Thoracic aorta (tissue), 2 donors: ENCODE measurements at places on chromosomes 2 and 18. TPM values are rescaled to one million over a fixed set of nuclear protein-coding genes. Genes with fewer than 3 reads are reported as not detected.

The CRACDL gene
- 1.9 TPM for total RNA-seq

The STON1 gene
- 42.4 TPM for total RNA-seq

The C18orf54 gene
- total RNA-seq = 1.6 TPM

The MARCHF4 gene
- total RNA-seq = not detected

DNA sequence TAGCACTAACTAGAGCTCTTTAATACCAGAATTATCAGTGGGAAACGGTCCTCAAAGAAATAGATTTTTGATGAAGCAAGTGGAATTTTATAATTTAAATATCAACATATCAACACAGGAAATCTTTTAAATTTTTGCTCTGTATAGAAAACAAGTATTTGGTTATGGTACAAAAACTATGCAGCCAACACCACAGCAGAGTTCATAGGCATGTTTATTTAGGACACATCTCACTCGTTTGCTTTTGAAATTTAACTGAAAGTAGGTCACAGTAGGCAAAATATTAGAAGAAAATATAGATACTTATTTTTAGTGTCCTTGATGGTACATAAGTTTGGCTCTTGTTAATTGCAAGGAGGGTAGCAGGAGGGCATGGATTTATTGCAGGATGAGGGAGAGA lies 34.3 kb upstream of the TANC1 start:
- H3K4me1 ChIP-seq = no peaks in the 10 kb centered on the region
- no peak overlapping the region for H3K27ac ChIP-seq
- H3K27me3 ChIP-seq = no peaks in the 10 kb centered on the region
- H3K4me3 ChIP-seq = no peak overlapping the region
- no peak for DNase-seq

DNA sequence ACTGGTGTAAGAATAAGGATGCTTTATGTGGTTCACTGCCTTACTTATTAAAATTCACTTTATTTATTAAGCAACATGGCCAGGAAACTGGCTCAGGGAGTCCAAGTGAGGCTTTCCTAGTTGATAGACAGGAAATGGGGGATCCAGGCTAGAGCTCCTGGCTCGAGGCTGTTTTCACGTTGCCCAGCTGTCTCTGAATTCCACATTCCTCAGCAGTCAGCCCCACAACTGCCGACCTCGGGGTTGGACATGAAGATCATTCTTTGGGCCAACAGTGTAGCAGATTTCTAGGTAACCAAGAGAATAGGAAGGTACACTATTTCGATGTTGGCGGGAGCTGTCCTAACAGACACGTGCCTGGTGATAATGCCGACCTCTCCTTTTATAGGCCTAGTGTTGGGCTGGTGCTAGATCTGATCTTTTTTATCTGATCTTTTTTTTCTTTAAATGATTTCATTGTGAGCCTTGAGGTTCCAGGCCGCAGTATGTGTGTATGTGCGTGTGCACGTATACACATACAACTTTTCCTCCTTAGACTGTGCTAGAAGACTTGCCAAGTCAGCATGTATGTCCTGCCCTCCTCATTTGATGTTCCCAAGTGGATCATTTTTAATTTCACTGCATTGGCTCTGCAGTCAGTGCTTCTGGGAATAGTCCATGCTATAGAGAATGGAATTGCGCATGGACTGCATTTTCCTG lies 103.5 kb downstream of the CABLES1 start:
- H3K4me3 ChIP-seq = peak overlapping the region; percentile 63
- no peaks in the 10 kb centered on the region for H3K36me3 ChIP-seq
- no peak for DNase-seq
- H3K4me1 ChIP-seq = peaks cover 28% of the 10 kb centered on the region

The TRIM43B gene
- total RNA-seq = not detected

- no peaks in the 10 kb centered on the region for H3K36me3 ChIP-seq
- H3K27ac ChIP-seq = no peak overlapping the region
- no peaks in the 10 kb centered on the region for H3K27me3 ChIP-seq
- DNase-seq = no peak
- no peaks in the 10 kb centered on the region for H3K4me1 ChIP-seq
Measured at GRCh38 chr2:60482222-60482621, 71.2 kb downstream of the BCL11A start.

The CXCR1 gene
- total RNA-seq = 4.4 TPM

DNA sequence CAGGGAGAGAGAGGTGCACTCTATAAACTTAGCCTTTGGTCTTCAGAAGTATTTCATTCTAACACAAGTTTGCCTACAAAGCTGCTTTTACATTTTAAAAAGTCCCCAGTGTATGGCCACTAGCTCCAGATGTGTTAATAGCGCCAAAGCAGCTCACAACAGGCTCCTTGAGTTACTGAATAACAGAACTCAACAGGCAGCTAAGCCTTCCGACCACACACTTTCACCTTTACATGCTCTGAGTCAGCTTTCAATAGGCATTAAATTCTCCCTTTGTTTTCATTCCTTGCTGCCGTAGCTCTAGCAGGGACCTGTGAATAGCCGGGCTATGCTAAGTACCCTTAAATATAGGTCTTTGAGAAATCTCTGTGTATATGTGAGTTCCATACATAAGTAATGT lies 262.8 kb upstream of the PARD3B start:
- H3K27ac ChIP-seq = no peak overlapping the region
- H3K4me1 ChIP-seq = peaks cover 9% of the 10 kb centered on the region
- DNase-seq = no peak
- H3K4me3 ChIP-seq = no peak overlapping the region
- H3K27me3 ChIP-seq = no peaks in the 10 kb centered on the region

GRCh38 chr2:37563375-37564015 lies 107.9 kb downstream of the CDC42EP3 start:
- H3K36me3 ChIP-seq = no peaks in the 10 kb centered on the region
- peaks cover 26% of the 10 kb centered on the region for H3K4me1 ChIP-seq
- H3K4me3 ChIP-seq = no peak overlapping the region
- no peak overlapping the region for H3K27ac ChIP-seq
- H3K27me3 ChIP-seq = no peaks in the 10 kb centered on the region

DNA sequence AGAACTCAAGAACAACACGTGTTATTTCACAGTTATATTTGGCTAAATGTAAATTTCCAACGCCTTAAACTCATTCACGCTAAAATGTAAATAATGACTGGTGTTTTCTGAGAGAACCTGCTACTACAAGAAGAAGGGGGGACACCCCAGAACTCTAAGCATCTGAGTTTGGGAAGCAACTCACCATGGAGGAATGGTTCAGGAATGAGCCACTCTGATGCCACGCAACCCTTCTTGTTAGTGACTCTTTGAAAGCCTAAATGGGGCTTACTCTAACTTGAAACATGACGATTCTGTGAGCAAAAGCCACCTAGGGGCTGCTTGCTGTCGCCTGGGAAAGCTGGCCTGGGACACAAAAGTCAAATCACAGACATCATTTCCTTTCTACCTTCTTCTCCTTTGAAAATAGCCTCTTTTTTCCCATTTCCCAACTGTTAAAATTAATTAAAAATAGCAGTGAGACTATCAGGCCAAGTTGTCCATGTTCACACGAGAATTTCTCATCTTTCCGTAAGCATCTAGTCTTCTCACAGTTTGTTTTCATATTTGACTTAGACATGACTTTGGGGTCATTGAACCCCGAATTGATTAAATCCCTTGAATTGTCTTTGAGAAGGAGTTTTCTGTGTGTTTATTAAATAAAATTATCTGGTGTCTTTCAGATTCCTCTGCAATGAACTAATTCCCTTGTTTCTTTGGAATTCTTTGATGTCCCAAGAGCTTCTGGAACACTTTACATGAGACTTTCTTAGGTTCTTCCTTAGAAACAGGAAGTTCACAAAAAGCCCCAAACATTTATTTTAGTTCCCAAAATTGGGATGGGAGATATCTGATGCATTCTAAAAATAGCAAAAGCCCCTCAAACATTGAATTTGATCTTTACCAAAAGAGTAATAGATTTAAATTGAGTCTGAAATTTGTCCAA lies 75.5 kb upstream of the CABLES1 start:
- no peak for DNase-seq
- no peaks in the 10 kb centered on the region for H3K4me1 ChIP-seq
- H3K4me3 ChIP-seq = no peak overlapping the region
- H3K36me3 ChIP-seq = no peaks in the 10 kb centered on the region
